Neural progenitor cell (in vitro differentiated cells): ENCODE measurements at places on chromosomes 4 and X.

DNA sequence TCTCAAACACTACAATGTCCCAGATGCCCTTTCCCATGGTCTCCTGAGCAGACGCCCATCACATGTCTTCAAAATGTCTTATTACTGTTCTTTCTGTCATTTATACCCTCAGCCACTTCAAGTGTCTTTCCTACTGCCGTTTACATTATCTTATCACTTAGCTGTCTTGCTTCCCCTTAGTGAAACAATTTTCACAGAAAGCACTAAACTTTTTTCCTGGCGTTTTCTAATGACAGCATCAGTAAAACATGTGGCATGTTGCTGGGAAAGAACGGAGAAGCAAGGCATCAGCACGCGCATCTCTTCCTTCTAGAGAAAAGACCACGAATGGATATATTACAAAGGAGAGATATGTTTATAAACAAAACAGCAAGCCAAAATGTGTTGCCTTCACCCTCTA lies 189.7 kb upstream of the SLIT2 start:
- no peak for DNase-seq

DNA sequence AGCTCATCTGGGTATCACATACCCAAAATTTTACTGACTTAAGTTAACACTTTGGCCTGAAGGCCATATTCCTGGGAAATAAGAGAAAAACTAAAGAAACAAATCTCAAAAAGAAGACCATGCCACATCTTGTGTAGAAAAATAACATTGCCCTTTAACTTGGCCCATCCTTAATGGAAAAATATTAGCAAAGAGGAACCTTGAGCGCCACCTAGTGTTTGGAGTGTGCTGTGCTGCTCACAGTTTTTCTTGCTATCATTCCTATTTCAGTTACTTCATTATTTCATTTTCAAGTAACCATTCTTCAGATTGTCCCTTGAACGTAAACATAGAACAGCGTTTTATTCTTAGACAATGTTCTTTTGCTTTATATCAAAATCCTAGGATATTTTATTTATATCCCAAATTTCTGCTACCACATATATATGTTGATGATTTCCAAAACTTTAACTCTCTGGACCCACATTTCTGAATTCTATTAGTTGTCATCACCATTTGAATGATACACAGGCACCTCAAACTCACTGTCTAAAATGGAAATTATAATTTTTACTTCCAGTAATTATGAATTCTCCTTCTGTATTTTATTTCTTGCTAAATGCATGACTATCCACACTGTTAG lies 999.0 kb upstream of the ADGRL3 start:
- DNase-seq, result peak; percentile 66

DNA sequence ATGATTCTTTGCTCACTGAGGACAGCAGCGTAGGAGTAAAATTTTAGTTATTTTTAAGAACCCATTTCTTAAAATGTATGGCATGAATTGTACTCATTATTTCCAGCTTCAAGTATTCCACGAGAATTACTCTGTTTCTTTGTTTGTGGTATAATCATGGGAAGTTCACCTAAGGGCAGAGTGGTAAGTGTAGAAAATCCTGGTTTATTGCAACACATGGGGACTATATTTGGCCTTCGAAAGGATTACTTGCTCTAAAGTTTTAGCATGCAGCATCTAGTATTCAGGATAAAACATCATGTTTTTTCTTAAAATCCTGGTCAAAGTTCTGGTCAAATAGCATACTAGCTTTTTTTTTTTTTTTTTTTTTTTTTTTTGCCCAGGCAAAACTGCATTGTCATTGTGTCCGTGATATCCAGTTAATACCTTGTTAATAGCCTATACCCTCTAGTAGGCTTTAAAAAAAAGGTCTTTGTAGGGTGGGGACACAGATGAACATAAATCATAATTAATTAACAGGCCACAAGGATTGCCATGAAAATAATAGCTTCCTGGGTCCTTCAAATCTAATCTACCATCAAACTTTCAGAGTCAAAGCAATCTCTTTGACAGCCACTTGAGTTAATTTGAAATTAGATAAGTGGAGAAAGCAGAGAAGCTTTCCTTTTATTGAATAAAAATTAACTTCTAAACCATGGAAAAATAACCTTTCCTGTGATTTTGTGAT lies 44.6 kb upstream of the VEGFC start:
- DNase-seq, result no peak

- no peak for DNase-seq
These were observed 66.8 kb downstream of the USP46 start for GRCh38 chr4:52592287-52592686.

- DNase-seq, result no peak
These were observed 381.0 kb upstream of the EMCN start for GRCh38 chr4:100898844-100899243.

GRCh38 chr4:2911868-2912267 lies 51.3 kb downstream of the NOP14 start:
- no peak for DNase-seq

DNA sequence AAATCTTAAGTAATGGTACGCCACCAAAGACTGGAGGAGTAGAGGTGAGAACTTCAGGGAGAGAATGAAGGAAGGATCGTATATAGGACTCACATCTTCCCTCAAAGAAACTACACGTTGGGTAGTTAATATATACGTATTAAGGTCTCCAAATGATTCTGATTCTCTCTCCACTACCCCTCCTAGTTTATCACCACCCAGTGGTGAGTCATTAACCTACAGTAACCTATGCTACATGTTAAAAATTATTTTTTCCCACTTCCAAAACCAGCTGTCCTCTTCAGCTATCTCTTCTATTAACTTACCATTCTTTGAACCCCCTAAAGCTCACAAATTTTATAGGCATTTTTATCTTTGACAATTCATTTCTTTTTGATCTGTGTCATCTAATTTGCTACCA lies 69.7 kb downstream of the RPS6KA6 start:
- DNase-seq, result no peak

- DNase-seq, result no peak
These were observed 24.4 kb downstream of the MFAP3L start for GRCh38 chr4:170001745-170002267.

- no peak for DNase-seq
These were observed 33.9 kb upstream of the HTRA3 start for GRCh38 chr4:8235686-8236085.

DNA sequence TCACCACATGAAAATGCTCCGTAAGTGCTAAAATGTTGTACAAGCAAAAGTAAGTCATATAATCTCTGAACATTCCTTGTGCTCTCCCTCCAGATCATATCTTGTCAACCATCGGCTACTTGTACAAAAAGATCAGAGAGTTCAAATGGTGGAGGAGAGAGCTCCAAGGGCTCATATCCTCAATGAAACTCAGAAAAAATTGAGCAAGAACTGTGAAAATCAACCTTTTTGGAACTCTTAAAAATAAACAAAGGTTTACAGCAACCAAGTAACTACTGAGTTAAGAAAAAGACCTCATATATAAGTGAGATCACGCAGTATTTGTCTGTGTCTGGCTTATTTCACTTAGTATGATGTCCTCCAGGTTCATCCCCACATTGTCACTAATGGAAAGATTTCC lies 63.2 kb downstream of the TEX13C start:
- DNase-seq, result no peak

DNA sequence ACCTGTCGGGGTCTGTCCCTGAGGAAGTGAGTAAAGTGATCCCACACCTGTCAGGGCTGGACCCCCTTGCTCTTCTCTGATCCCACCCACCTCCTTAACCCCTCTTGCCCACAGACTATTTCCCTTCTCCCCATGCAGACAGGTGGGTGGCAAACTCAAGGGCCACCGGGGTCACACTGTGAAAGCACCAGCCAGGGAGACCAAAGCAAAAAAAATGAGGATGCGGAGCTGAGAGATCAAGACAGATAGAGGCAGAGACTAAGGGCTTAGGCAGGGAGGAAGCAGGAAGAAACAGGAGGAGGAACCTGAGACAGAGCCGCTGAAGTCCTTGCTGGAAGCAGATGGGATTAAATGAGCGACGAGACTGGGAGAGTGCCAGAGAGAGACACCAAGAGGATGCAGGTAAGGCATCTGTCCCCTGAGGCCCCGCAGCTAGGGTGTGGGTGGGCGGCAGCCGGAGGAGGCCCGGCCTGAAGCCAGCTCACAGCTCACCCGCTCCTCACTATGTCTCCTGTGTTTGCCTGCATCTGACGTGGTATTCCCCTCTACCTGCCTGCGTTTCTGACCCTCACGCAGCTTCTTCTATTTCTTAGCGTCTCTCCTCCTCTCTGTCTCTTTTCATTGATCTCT lies 7.2 kb downstream of the TIMM17B start:
- DNase-seq, result peak; percentile 20

GRCh38 chrX:16592194-16592770 lies 57.7 kb upstream of the S100G start:
- no peak for DNase-seq

- no peak for DNase-seq
These were observed 124.0 kb downstream of the PRKX start for GRCh38 chrX:3589474-3589873.

GRCh38 chr4:106753426-106753825 lies 282.7 kb downstream of the DKK2 start:
- no peak for DNase-seq

GRCh38 chr4:37434469-37434868 lies 189.9 kb downstream of the NWD2 start:
- peak; percentile 21 for DNase-seq

- DNase-seq, result no peak
These were observed 33.3 kb downstream of the BANK1 start for GRCh38 chr4:101823864-101824263.

GRCh38 chr4:143025081-143025704 lies 159.5 kb upstream of the USP38 start:
- peak; percentile 54 for DNase-seq

DNA sequence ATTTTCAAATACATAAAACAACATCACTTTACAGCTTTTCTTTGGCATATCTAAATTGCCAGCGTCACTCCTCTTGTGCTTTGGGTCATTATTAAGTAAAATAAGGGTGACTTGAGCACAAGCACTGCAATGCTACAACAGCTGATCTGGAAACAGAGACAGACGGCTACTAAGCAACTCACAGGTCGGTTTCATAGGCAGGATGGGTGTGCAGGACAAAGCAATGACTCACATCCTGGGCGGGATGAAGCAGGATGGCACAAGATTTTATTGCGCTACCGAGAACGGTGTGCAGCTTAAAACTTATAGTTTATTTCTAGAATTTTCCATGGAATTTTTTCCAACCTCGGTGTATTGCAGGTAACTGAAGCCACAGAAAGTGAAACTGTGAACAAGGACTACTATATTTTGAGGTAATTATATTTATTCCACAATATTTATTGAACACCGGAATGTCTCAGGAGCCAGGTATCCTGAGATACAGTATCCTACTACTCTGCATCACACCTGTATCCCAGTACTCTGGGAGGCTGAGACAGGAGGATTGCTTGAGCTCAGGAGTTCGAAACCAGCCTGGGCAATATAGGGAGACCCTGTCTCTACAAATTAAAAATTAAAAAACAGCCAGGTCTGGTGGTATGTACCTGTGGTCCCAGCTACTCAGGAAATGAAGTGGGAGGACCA lies 215.5 kb downstream of the APBB2 start:
- DNase-seq, result no peak

DNA sequence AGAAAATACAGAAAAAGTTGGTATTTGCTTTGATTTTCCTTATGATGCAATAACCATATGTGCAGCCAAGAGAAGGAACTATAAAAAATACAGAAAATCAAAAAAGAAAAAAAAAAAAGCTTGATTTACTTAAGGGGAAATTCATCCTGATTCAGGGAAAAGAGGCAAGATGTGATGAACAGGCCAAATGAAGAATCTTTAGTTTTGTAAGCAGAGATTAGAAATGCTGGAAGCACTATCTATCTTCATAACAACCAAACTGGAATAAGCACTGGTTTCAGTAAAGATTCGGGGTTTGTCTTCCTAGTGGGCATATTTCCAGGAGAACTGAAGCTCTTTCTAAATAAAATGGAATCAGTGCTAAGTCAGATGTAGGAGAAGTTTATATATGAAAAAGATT lies 82.9 kb upstream of the KCNIP4 start:
- DNase-seq, result no peak

DNA sequence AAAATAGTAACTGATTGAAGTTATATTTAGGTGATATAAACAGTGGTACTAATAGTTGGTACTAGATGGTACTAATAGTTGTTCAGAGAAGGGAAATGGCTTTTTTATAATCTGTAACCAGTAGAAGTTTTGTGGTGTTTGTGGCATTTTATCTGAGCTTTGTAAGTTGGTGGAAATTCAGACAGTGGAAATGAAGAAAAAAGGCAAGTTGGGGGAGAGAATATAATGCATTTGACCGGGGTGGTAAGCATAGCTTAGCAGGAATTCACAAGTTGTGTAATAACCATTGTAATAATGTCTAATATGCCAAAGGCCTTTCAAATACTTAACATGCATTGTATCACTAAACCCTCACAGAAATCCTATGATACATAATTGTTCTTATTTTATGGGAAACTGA lies 36.3 kb downstream of the DTHD1 start:
- DNase-seq, result no peak

- DNase-seq, result peak; percentile 69
These were observed 84.5 kb upstream of the MAML3 start for GRCh38 chr4:140238351-140239056.

GRCh38 chrX:132266583-132267355 lies 47.5 kb upstream of the RAP2C start:
- no peak for DNase-seq

DNA sequence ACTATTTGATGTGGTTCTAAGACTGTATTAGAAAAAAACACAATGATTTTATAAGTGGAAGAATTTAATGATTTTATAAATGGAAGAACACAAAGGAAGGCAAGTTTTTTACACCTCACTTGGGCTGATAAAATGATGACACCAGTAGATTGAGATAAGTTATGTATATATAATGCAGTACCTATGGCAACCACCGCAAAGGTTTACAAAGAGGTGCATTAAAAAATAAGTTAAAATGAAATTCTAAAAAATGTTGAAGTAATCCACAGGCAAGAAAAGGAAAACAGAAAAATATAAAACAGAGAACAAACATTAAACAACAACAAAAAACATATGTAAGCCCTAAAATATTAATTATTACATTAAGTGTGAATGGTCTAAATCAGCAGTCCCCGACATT lies 490.9 kb upstream of the AADAT start:
- DNase-seq, result no peak

GRCh38 chr4:90419124-90419711 lies 292.0 kb downstream of the CCSER1 start:
- DNase-seq, result peak; percentile 46

- DNase-seq, result peak; percentile 29
These were observed 4.1 kb downstream of the PCSK1N start for GRCh38 chrX:48831136-48831908.

DNA sequence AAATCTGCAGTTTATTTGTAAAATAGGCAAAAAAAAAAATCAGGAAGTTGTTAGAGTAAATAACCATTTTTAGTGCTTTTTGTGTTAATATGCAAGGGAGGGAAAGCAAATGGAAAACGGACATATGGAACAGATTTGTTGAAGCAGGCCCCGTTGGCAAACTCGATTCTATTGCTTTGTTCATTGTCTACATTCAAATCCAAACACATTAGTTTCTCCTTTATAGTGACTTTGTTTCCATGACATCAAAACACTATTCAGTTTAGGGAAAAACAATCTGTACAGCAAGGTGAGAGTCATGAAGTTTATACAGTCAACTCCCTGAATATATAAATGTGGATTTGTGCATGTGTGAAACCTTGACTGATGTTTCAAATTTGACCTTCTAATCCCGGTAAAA lies 142.2 kb downstream of the FAM47A start:
- no peak for DNase-seq
